ENCODE measurements at places on chromosomes 2 and 18.

GRCh38 chr18:79529991-79530390 lies 134.3 kb downstream of the NFATC1 start:
- no peak for DNase-seq

DNA sequence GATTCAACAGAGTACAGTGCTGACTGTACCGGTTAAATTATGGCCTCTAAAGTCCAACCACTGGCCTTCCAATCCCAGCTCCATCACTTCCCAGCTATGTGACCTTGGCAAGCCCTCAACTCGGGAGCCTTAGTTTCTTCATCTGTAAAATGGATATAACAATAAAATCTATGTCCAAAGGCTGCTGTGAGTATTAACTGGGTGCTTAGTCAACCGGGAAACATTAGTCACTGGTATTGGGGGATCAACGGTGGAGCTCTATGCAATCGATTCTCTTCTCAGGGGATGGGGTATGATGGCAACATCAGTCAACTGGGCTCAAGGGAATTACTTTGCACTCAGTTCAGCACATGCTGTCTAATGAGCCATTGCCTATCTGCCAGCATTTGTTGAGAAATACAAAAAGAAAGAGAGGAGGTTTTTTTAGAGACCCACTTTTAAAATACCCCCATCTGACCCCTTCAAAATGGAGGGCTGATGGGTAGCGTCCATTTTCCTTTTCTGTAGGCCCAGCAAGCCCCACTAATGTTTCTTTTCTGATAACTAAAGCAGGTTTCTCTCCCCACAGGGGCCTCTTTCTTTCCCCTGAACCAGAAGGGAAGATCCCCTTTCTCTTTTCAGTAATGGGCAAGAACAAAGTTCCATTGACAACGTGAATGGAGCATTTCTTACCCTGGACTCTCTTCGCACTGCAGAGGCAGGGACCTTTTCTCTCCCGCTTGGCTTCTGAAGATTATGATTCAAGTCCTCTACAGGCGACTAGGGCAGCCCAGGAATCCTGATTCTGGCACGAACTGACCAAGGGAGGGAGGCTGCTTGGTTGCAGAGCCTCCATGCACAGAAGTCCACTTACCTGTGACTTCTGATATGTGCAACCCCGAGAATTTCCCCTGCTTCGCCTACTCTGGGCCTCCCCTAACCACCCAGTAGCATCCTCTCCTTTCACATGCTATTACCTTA lies 8.7 kb upstream of the AGFG1 start:
- DNase-seq, result no peak

GRCh38 chr18:34758378-34758948 lies 48.4 kb downstream of the DTNA start:
- no peak for DNase-seq

- no peak for DNase-seq
Measured at GRCh38 chr2:101185085-101185484, 33.9 kb upstream of the TBC1D8 start.

GRCh38 chr2:168583064-168583709 lies 127.1 kb downstream of the CERS6 start:
- no peak for DNase-seq

GRCh38 chr2:174012347-174013314 lies 47.5 kb upstream of the SP3 start:
- peak; percentile 57 for DNase-seq

GRCh38 chr2:70793450-70793849 lies 3.0 kb upstream of the FIGLA start:
- no peak for DNase-seq

DNA sequence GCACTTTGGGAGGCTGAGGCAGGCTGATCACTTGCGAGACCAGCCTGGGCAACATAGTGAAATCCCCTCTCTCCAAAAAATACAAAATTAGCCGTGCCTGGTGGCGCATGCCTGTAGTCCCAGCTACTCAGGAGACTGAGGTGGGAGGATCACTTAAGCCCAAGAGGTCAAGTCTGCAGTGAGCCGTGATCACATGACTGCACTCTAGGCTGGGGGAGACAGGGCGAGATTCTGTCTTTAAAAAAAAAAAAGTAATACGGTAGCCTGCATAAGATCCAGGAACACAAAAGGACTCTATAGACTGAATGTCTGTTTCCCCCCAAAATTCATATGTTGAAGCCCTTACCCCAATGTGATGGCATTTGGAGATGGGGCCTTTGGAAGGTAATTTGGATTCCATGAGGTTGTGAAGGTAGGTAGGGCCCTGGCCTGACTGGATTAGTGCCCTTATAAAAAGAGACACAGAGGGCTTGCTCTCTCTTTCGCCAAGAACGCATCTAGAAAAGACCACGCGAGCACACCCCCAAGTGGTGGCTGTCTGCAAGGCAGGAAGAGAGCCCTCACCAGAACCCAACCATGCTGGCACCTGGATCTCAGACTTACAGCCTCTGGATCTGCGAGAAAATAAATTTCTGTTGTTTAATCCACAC lies 17.0 kb downstream of the MBOAT2 start:
- DNase-seq, result no peak

- no peak for DNase-seq
Measured at GRCh38 chr2:149686136-149687051, 98.8 kb upstream of the MMADHC start.

- no peak for DNase-seq
Measured at GRCh38 chr18:61891894-61892293, 913 bp downstream of the RNF152 start.

- no peak for DNase-seq
Measured at GRCh38 chr2:15316370-15316814, 244.7 kb downstream of the NBAS start.

DNA sequence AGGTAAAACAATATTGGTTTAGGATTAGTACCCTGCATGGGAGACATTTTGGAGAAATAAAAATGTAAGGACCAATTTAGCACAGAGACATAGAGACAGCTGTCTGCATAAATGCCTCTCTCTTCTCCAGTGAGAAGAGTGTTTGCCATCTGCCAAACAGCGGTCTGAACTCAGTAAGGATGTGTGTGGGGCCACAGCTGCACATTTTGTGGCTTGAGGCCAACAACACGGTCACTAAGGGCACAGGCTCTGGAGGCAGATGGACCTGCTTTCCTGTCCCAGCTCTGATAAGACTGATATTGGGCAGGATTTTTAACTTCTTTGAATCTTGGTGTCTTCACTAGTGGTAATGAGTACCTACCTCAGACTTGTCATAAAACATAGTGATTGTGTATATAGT lies 10.2 kb downstream of the ZBTB14 start:
- DNase-seq, result no peak

- no peak for DNase-seq
Measured at GRCh38 chr2:51053213-51053612, 21.3 kb upstream of the NRXN1 start.

DNA sequence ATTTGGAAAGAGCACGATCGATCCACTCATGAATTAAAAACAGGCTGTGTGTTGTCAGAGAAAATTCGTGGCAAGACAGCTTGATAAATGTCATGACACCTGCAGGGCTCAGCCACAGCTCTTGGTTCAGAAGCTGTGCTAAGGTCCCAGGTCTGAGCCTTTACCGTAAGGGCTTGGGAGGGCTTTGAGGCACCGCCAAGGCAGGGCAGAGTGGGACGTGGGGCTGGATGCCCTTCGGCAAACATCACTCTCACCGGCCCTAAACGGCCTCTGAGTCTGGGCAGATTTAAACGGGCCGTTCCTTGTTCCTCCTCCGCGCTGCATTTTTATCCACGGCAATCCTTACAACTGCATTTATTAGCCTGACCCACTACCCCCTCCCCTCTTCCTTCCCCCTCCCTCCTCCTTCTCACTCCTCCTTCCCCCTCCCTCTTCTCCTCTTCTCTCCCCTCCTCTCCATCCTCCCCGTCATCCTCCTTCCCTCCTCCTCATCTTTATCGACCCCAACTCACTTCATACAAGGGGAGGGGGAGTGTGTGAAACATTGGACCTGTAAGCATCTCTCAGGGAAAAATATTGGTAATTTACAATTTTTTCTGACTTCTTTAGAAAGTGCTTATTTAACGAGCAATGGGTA lies 33.9 kb downstream of the MBP start:
- no peak for DNase-seq

DNA sequence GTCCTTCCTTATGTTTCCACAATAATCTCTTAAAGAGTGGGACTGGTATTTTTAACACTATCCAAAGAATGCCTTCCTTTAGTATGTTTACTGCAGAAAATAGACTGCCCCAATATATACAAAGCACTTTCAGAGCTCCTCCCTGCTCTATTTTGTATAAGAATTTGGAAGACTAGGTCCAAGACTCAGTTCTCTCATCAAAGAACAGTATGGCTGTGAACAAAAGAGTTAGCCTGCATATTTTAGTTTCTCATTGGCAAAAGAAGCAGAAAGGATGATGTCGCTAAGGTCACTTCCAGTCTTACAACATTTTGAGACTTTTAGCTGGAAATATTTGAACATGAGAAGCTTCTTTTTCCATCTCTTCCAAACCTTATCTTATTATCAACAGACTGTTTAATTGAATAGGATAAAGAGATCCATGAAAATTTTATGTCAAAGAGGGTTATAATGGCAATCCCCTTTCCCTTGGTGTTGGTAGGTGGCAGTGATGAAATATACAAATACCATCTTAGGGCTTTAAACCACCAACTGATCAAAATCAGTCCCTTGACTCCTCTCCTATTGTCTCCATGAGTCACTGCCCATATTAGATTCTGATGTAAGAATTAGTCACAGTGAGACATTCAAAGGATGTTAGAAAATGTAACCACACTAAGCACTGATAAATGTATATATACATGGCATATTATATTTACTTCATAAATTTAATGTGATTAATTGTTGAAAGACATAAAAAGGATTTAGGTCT lies 266.9 kb upstream of the DSEL start:
- DNase-seq, result no peak

DNA sequence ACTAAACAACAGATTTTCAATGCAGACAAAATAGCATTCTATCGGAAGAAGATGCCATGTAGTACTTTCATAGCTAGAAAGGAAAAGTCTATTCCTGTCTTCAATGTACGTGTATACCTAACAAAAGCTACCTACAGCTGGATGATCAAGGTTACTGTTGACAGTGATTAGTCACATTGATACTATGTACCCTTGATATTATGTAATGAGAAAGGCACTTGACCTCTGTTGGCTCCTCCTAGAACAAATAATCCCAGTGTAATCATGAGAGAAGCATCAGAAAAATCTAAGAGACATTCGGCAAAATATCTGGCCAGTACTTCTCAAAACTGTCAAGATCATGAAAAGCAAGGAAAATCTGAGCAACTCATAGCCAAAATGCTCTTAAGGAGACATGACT lies 44.4 kb upstream of the LRRTM4 start:
- DNase-seq, result no peak

DNA sequence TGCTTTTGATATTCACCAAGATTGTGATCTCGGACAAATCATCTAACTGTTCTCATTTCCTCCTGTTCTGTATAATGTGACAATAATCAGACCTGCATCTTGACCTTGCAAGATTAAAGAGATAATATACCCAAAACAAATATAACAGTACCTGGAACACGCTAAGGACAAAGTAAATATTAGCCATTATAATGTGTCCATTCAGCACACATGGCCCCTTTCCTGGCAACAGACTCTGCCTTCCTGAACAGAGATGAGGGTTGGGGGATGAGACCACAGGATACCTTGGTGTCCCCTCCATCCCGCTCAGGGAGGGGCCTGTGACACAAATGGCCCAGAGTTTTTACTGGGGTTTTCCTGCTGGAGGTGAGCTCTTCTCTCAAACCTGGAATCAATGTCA lies 143.4 kb upstream of the SERPINE2 start:
- no peak for DNase-seq

DNA sequence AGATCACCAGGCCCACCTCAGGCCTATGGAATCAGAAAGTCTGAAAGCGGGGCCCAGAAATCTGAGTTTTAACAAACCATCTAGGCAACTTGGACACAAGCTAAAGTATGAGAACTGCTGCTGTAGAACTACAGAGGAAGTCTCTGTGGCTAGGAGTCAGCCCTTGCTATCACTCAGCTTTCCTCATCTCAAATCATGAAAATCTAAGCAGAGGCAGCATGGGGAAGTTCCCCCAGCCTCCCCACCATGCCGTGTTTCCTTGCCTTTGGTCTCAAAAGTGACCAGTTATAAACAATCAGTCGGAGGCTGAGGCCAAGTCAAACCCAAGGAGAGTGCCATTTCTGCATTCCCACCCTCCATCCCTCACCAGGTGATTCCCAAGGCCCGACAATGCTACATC lies 404.7 kb downstream of the BCL11A start:
- DNase-seq, result no peak

DNA sequence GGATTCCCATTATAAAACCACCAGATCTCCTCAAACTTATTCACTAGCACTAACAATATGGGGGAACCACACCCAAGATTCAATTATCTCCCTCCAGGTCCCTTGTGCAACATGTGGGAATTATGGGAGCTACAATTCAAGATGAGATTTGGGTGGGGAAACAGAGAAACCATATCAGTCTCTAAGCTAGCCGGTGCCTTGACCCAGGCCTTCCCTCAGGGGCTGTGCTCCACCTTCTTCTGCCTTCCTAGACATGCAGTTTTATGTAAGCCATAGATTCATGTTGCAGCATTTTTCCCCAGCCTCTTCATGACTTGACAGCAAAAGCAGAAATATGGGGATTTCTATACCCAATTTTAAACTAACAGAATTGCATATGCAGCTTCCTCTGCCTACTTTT lies 559.2 kb downstream of the TNS1 start:
- no peak for DNase-seq

- DNase-seq, result no peak
Measured at GRCh38 chr18:54812885-54813284, 15.4 kb upstream of the RAB27B start.

GRCh38 chr2:99775585-99775984 lies 285.8 kb upstream of the REV1 start:
- DNase-seq, result no peak

GRCh38 chr2:19757586-19757985 lies 144.2 kb downstream of the TTC32 start:
- DNase-seq, result no peak

GRCh38 chr2:197786010-197786877 lies 1.1 kb upstream of the BOLL start:
- DNase-seq, result peak; percentile 45

- no peak for DNase-seq
Measured at GRCh38 chr2:203177361-203177760, 61.5 kb upstream of the CYP20A1 start.

- no peak for DNase-seq
Measured at GRCh38 chr18:74422541-74422940, 34.6 kb downstream of the DIPK1C start.

DNA sequence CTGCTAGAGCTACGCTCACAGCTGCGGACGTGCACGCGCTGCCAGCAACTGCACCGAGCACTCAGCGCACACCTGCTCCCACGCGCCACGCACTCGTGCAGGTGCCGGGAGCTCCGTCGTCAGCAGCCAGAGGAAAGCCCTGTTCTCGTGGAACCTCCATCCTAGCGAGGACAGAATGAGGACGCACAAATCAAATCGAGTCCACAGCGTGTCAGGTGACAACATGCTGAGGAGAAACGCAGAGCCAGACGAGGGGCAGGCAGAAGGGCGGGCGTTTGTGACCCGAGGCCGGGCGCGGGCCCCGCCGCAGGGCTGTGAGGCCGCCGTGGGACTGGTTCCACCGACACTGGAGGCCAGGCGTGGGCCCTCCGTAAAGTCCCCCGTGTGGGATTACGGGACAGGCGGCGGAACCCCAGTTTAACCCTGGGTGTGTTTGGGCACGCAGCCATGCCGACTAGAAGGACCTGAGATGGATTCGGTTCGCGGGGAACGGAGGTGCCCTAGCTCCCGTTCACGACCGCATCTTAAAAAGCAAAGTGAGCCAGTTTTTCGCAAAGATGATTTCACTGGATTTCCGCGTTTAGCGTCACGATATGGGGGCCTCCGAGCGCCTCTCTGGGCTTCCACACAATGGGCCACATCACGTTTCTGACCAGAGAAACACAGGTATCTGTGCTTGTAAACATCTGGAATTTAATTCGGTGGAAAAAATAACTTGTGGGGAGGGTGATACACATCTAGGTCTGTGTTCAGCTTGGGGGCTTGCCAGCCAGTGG lies 26.9 kb upstream of the ALKAL2 start:
- DNase-seq, result no peak
